Endodermal cell (in vitro differentiated cells): ENCODE measurements at places on chromosomes 1 and 21. TPM values are rescaled to one million over a fixed set of nuclear protein-coding genes. Genes with fewer than 3 reads are reported as not detected.
A peak's percentile ranks its signal among the peaks of the same experiment; 100 is the strongest.

- no peak for DNase-seq
Observed at GRCh38 chr1:2392686-2393085, 1.0 kb downstream of the RER1 start.

DNA sequence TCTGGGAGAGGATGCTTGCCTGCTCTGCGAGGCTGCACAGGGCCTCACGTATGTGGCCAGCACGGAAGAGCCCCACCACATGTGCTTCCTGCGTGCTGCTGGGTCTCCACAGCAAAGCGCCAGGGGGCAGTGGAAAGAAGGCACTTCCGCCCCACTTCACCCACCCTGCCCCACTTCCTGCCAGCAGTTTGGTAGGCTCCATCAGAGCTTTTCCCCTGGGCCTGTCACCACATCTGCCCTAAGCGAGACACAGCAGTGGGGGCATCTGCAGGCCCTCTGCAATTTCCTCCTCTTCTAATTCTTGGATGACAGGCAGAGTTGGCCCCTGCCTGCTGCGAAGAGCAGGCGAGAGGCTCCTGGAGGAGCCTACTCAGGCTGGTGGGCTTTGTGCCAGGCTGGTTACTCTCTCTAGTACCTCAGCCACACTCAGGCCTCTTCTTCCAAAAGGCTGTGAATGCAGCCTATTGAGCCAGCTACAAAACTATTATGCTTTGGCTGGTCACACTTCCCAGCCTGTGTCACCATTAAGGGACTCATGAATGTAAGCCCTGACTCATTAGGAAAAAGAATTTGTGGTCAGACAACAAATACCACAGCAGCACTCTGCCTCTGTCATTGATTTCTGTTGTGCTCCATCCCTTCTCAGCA, 25.0 kb downstream of the CD244 start:
- no peak for DNase-seq

- no peak for DNase-seq
Observed at GRCh38 chr1:24316645-24317044, 2.5 kb upstream of the GRHL3 start.

GRCh38 chr1:31043631-31044030, 21.9 kb downstream of the PUM1 start:
- no peak for DNase-seq

DNA sequence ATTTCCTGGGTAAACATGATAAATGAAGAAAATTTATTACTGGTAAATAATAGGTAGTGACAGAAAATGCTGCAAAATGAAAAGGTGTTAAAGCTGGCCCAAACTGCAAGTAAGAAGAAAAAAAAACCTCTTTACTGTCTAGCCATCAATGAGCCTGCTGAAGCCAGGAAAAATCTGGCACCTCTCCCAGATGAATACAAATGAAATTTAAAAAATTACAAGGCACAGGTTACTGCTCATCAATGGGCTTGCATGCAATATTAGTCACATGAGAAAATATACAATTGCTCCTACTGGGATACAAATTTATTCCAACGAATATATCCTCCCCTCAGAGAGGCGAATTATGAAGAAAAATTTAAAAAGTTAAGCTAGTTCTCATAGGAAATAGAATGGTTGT, 1422.5 kb downstream of the KCNT2 start:
- no peak for DNase-seq

- DNase-seq, result no peak
Observed at GRCh38 chr1:201742476-201742875, 86.5 kb upstream of the IPO9 start.

GRCh38 chr1:36088265-36088576, 471 bp upstream of the ADPRS start:
- no peak for DNase-seq

GRCh38 chr21:41923631-41924367, 30.0 kb downstream of the C2CD2 start:
- no peak for DNase-seq

- no peak for DNase-seq
Observed at GRCh38 chr1:248597589-248597988, at the start of gene OR2T10. Gene OR2T10 (minus strand): TSS chr1:248597700. CDS start chr1:248593768, 3,932 bp downstream.

DNA sequence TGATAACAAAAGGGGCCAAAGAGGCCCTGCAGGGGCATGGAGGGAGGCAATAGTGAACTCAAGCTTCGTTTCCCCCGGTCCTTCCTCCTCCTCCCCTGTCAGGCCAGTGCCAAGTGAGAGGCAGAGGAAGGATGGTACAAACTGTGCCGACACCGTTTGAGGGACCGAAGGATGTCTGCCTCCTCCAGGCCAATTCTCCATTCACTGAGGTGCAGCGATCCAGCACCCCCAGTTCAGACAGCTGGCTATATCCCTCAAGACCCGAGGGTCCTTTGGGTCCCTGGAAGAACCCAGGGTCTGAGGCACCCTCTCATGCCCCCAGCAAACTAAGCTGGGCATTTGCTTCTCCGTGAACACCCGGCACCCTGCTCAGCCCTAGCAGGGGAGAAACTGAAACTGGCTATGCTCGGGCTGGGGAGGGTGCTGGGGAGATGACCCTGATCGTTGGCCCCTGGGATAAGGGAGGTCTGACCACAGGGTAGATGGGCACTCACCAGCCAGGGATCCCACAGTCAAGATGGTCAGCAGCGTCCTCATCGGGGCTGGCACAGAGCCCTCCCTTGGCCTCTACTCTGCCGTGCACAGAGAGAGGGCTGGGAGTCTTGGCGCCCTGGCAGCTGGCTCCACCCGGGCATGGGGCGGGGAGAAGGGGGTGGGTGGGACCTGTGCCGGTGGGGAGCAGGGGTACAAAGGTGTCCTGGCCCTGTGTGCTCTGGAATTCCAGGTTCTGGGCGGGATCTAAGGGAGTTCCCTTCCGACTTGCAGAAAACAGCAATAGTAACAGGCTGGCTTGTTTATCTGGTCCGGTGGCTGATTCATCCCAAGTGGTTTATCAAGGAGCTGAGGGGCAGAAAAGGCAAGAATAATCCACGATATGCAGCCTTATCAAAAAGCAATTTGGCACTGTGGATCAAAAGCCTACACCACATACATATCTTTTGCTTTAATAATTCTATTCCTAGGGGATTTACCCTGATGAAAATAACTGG, at the start of gene IL22RA1:
TSS of gene IL22RA1 (minus strand) at position 595 of the 989 bp plus-strand sequence. CDS start at position 537, 58 bp downstream.
- no peak for DNase-seq

- DNase-seq, result no peak
Observed at GRCh38 chr1:62437273-62437940, 558 bp downstream of the USP1 start.

DNA sequence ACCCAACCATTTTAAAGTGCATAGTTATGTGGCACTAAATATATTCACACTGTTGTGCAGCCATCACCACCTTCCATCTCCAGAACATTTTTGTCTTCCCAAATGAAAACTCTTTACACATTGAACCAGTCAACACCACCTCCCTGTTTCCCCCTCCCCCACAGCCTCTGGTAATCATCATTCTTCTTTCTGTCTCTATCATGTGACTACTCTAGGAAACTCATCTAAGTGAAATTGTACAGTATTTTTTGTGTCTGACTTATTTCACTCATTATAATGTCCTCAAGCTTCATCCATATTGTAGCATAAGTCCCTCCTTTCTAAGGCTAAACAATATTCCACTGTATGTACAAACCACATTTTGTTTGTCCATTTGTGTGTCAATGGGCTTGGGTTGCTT, 128.0 kb downstream of the RUNX1 start:
- no peak for DNase-seq

GRCh38 chr1:150161747-150162581, 12.2 kb downstream of the PLEKHO1 start:
- DNase-seq, result no peak

- DNase-seq, result peak; percentile 92
Observed at GRCh38 chr1:112718691-112719418, 3.7 kb upstream of the PPM1J start.

GRCh38 chr1:101483982-101484688, 247.3 kb downstream of the S1PR1 start:
- DNase-seq, result no peak

DNA sequence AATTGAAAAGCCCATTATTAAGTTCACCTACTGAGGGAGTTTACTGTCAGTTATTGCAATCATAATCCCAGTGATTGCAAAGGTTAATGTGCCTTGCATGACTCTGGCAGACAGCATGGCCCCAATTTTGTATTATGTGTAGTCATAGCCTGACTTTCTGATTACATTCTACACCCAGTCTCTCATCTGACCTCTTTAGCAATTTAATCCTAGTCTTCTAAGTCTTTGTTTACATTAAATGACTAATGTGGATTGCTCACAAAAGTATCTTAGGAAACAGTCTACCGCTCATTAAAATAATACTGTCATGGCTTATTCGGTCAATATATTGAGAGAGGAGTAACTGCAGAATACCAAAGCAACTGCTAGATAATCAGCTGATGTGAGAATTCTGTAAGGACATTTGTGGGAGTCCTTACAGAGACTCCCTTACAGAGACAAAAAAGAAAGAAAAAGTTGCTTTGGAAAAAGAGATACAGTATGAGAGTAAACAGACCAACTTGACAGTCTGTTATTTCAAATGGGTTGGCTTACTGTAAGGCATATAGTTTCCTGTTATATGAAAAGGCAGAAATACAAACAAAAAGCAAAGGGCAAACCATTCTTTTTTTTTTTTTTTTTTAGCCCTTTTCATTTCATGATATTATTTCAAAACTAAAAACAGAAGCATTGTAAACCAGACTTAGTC, 42.8 kb downstream of the SMG7 start:
- no peak for DNase-seq

- no peak for DNase-seq
Observed at GRCh38 chr21:31225713-31226112, 118.3 kb downstream of the TIAM1 start.

GRCh38 chr1:164440232-164440631, 118.8 kb upstream of the PBX1 start:
- DNase-seq, result peak; percentile 59

DNA sequence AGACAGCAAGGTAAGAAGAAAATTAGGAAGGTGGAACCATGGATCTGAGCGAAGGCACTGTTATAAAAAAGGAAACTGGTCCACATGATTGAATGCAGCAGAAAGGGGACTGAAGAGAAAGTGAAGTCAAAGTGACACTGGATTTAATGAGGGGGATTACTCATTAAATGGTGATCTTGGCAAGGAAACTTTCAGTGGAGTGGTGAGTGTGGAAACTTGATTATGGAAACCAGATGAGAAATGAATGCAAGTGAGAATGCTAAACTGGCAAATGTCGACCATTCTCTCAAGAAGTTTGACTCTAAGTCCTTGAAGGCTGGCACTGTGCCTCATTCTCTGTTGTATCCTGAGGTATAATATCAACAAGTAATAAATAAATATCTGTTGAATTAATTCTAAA, 23.3 kb downstream of the COLGALT2 start:
- no peak for DNase-seq

DNA sequence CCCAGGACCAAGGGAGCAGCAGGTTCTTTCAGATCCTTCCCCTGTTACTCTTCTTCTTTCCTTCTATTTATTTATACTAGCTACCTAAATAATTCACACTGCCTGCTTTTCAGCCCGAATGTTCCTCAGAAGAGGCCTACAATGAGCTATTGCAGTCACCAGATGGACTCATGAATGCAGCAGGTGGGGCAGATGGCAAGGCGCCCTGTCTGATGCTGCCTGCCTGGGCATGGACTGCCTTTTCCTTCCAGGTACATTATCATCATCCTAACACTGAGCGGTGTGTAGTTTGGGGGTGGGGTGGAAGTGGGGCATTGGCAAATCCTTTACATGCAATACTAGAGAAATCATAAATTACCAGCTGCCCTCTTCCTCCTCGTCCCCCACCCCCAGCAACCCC, 17.6 kb downstream of the ESRRG start:
- DNase-seq, result no peak

- DNase-seq, result no peak
Observed at GRCh38 chr1:25793585-25794170, 6.3 kb upstream of the SELENON start.

- DNase-seq, result peak; percentile 97
Observed at GRCh38 chr21:32392880-32393676, at the start of gene URB1. Gene URB1 (minus strand): TSS chr21:32393012. CDS start chr21:32392910, 102 bp downstream.

DNA sequence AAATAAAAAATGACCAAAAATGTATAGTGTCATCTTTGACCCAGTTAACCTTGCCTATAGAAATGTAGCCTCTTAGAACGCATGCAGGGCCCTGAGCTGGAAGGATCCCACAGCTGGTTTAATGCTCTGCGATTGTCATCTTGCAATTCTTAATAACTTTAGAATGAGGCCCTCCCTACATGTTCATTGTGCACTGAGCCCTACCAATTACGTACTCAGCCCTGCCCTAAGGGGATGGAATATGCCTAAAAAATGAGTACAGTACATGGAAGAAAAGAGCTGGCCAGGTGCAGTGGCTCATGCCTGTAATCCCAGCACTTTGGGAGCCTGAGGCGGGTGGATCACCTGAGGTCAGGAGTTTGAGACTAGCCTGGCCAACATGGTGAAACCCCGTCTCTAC, 57.8 kb upstream of the BCAR3 start:
- no peak for DNase-seq

DNA sequence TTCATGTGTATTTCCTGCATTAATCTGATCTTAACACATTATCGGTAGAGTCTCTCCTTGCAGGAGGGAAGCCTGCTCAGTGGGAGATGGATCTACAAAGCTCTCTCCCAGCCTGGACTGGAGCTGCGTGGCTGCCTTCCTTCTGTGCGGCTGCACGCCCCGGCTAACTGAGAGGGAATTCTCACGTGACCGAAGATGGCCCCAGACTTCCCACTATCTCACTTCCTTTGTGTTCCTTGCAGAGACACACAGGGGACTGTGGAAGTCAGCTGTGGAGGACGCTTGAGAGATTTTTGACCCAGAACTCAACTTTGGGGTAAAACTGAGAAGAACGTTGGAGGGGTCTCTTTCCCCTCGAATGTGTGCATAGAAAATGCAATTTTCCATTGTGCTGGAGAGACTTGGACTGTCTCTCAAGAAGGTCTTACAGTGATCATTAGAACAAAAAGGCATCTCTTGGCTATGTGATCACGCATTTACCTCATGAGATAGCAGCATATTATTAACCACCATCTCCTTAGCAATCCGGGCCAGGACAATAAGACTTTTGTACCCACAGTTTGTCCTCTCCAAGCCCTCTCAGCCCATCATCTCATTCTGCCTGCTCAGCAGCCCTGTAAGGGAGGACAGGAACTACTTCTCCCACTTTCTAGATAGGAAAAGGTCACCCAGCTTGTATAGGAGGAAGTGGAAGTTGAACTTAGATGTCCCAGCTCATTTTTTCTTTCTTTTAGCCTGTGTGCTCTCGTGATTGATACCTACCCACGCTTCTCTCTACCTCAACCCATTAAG, 49.3 kb upstream of the TARBP1 start:
- no peak for DNase-seq

The HSPA6 gene
- total RNA-seq, result not detected in 2 replicates

The LAPTM5 gene
- total RNA-seq, result not detected in 3 replicates

The ASAP3 gene
- 64.9 to 99.5 TPM (median 91.0 TPM) in 3 replicates for total RNA-seq

The PGLYRP3 gene
- total RNA-seq, result not detected in 3 replicates

The NUP210L gene
- 0.06 to 0.11 TPM (median 0.09 TPM) in 3 replicates for total RNA-seq

The PCSK9 gene
- 59.9 and 60.0 TPM in 2 replicates for total RNA-seq

The APCS gene
- total RNA-seq, result not detected in 2 replicates

The ENSA gene
- 266 to 360 TPM (median 286 TPM) in 3 replicates for total RNA-seq

The OR10J1 gene
- total RNA-seq, result not detected in 2 replicates

The EPS15 gene
- 46.9 to 58.2 TPM (median 47.3 TPM) in 3 replicates for total RNA-seq

The NTNG1 gene
- total RNA-seq, result 2.6 and 3.5 TPM in 2 replicates

The OR2G6 gene
- total RNA-seq, result not detected in 3 replicates

The SDC3 gene
- total RNA-seq, result 118 to 149 TPM (median 143 TPM) in 3 replicates

The GBP7 gene
- not detected in 3 replicates for total RNA-seq

The ARHGAP30 gene
- 0.13 TPM in 1 of 2 replicates, not detected in the other for total RNA-seq

The OPRD1 gene
- 0.38 to 1.2 TPM (median 0.75 TPM) in 3 replicates for total RNA-seq

The NBPF6 gene
- total RNA-seq, result not detected in 3 replicates
